Activated CD4-positive, alpha-beta T cell treated with anti-CD3 and anti-CD28 coated beads for 36 hours (primary cell): ENCODE measurements at places on chromosomes 2 and 18. TPM values are rescaled to one million over a fixed set of nuclear protein-coding genes. Genes with fewer than 3 reads are reported as not detected.

Gene SPTBN1
- 76.6 TPM for total RNA-seq

Gene KCNF1
- not detected for total RNA-seq

Gene ADGRF3
- total RNA-seq = 3.1 TPM

Gene SERPINB4
- total RNA-seq = not detected

Gene RGPD4
- 0.14 TPM for total RNA-seq

Gene ACADL
- total RNA-seq = not detected

Gene CFAP65
- not detected for total RNA-seq

Gene COL3A1
- total RNA-seq = 0.05 TPM

GRCh38 chr2:44188696-44189095 lies 20.0 kb downstream of the PPM1B start:
- H3K27ac ChIP-seq = no peak overlapping the region
- H3K27me3 ChIP-seq = no peaks in the 10 kb centered on the region
- H3K4me3 ChIP-seq = no peak overlapping the region
- DNase-seq = no peak

GRCh38 chr2:235723811-235724465 lies 230.1 kb downstream of the AGAP1 start:
- no peak overlapping the region for H3K27ac ChIP-seq
- H3K4me1 ChIP-seq = no peaks in the 10 kb centered on the region
- H3K4me3 ChIP-seq = no peak overlapping the region
- DNase-seq = no peak
- H3K36me3 ChIP-seq = no peaks in the 10 kb centered on the region

GRCh38 chr2:107719141-107719540 lies 107.6 kb upstream of the RGPD4 start:
- H3K4me3 ChIP-seq = no peak overlapping the region
- H3K27ac ChIP-seq = no peak overlapping the region
- no peak for DNase-seq
- no peaks in the 10 kb centered on the region for H3K27me3 ChIP-seq

DNA sequence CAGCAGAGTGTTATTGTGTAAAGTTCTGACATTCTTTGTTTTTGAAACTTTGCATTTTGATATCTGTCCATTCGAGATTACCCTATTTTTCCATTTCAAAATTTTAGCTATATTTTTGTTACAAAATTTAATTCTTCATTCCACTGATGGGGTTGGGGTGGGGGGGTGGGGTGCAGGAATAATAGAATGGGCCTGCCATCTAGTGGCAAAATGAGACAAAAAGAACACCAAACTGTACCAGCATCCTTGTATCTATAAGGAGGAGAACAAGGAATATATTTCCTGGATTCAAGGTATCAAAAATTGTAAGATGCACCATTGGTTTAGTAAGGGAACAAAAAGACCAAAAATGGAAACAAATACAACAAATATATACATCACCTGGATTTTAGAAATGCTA lies 27.9 kb upstream of the TTR start:
- peaks cover 6% of the 10 kb centered on the region for H3K27me3 ChIP-seq
- no peak for DNase-seq
- H3K4me3 ChIP-seq = no peak overlapping the region

- no peak overlapping the region for H3K27ac ChIP-seq
- H3K27me3 ChIP-seq = no peaks in the 10 kb centered on the region
- no peak overlapping the region for H3K4me3 ChIP-seq
- H3K36me3 ChIP-seq = peaks cover 68% of the 10 kb centered on the region
Measured at GRCh38 chr2:119371111-119371510, 4.3 kb downstream of the DBI start.

DNA sequence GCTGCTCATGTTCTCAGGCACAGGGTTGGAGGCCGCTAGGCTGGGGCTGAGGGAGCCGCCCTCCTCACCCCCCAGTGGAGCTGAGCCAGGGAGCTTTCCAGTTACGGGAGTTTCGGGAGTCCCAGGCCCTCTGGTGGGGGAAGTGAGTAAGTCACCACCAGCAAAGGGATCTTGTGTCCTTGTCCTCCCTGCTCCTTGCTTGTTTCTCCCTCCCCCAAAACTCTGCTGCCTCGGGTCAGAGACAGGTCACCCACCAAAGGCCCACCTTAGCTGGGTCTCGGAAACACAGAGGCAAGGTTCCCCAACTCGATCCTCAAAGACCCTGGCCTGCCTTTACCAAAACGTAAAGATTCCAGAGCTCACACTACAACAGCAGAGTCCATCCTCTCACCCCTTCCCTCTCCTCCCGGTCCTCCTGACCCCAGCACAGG lies 60.5 kb upstream of the POMC start:
- peak overlapping the region; percentile 37 for H3K27ac ChIP-seq
- no peaks in the 10 kb centered on the region for H3K27me3 ChIP-seq
- peaks cover 16% of the 10 kb centered on the region for H3K36me3 ChIP-seq
- no peak overlapping the region for H3K4me3 ChIP-seq
- DNase-seq = peak; percentile 49

DNA sequence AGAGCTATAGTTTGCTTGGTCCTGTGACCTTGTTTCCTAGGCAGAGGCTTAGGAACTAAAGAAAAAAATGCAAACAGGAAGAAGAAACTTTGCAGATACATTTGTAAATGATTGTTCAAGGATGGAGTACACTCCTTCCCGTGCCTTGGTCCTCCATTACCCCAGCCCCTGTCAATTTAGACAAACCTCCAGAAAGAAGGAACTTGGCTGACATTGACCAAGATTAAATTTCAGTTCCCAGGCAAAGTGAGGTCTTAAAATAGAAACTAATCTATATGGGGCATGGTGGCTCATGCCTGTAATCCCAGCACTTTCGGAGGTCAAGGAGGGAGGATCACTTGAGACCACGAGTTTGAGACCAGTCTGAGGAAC lies 179.9 kb upstream of the FN1 start:
- no peak for DNase-seq
- H3K27me3 ChIP-seq = peaks cover 9% of the 10 kb centered on the region
- no peaks in the 10 kb centered on the region for H3K36me3 ChIP-seq
- no peak overlapping the region for H3K4me3 ChIP-seq
- no peak overlapping the region for H3K27ac ChIP-seq

- no peak for DNase-seq
- H3K27ac ChIP-seq = no peak overlapping the region
- H3K4me3 ChIP-seq = no peak overlapping the region
- H3K4me1 ChIP-seq = no peaks in the 10 kb centered on the region
- H3K27me3 ChIP-seq = no peaks in the 10 kb centered on the region
Measured at GRCh38 chr2:241417626-241418025, 61.5 kb downstream of the FARP2 start.

DNA sequence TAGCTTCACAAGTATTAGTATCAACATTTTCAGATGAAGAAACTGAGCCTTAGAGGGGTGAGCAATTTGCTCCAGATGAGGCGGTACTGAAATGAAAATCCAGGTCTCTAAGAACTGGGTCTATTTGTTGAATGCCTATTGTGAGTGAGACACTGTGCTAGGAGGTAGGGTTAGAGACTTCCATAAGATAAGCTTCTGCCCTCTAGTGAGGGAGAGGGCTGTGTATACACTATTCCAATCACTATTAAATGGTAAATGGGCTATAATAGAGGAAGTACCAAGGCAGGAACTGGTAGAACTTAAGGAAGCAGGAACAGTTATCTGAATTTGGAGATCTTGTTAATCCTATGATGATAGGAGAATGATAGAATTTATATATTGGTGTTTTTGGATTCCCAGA lies 23.6 kb upstream of the GLS start:
- no peak overlapping the region for H3K27ac ChIP-seq
- DNase-seq = no peak
- peaks cover 6% of the 10 kb centered on the region for H3K36me3 ChIP-seq
- H3K4me3 ChIP-seq = no peak overlapping the region

- no peaks in the 10 kb centered on the region for H3K27me3 ChIP-seq
- no peak overlapping the region for H3K27ac ChIP-seq
- peaks cover 29% of the 10 kb centered on the region for H3K36me3 ChIP-seq
- H3K4me1 ChIP-seq = no peaks in the 10 kb centered on the region
- no peak for DNase-seq
Measured at GRCh38 chr2:43417300-43417699, 178.5 kb downstream of the THADA start.

- DNase-seq = no peak
- no peak overlapping the region for H3K27ac ChIP-seq
- H3K27me3 ChIP-seq = peaks cover 6% of the 10 kb centered on the region
- no peak overlapping the region for H3K4me3 ChIP-seq
Measured at GRCh38 chr2:238116298-238117198, 16.4 kb downstream of the ESPNL start.

DNA sequence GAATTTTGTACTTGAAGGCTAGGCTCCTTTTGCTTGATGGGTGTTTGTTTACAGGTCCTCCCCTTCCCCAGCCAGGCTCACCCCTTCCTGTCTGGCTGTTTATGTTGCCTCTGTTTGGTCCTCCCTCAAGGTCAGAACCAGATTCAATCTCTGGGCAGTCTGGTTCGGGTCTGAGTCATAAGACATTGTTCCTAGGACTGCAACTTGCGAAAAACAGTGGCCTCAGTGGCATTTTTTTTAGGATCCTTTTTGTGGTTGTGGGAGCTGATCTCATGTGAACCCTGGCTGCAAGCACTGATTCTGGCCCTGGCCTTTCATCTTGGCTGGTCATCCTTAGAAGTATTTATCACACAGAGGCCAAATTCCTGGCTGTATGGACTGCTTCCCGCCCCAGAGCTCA lies 370.4 kb downstream of the CLIP4 start:
- H3K27ac ChIP-seq = no peak overlapping the region
- DNase-seq = no peak
- H3K27me3 ChIP-seq = peaks cover 2% of the 10 kb centered on the region
- no peaks in the 10 kb centered on the region for H3K4me1 ChIP-seq

- H3K4me1 ChIP-seq = peaks cover 67% of the 10 kb centered on the region
- peaks cover 61% of the 10 kb centered on the region for H3K36me3 ChIP-seq
- DNase-seq = peak; percentile 20
- H3K27me3 ChIP-seq = no peaks in the 10 kb centered on the region
Measured at GRCh38 chr2:230759481-230760167, 47.0 kb downstream of the CAB39 start.

- no peaks in the 10 kb centered on the region for H3K36me3 ChIP-seq
- DNase-seq = no peak
- H3K27me3 ChIP-seq = peaks cover 5% of the 10 kb centered on the region
- H3K4me1 ChIP-seq = peaks cover 38% of the 10 kb centered on the region
- H3K27ac ChIP-seq = no peak overlapping the region
Measured at GRCh38 chr2:8312861-8313830, 368.7 kb upstream of the ID2 start.

GRCh38 chr2:195343942-195344530 lies 313.0 kb upstream of the SLC39A10 start:
- DNase-seq = no peak
- peak overlapping the region; percentile 3 for H3K27ac ChIP-seq

DNA sequence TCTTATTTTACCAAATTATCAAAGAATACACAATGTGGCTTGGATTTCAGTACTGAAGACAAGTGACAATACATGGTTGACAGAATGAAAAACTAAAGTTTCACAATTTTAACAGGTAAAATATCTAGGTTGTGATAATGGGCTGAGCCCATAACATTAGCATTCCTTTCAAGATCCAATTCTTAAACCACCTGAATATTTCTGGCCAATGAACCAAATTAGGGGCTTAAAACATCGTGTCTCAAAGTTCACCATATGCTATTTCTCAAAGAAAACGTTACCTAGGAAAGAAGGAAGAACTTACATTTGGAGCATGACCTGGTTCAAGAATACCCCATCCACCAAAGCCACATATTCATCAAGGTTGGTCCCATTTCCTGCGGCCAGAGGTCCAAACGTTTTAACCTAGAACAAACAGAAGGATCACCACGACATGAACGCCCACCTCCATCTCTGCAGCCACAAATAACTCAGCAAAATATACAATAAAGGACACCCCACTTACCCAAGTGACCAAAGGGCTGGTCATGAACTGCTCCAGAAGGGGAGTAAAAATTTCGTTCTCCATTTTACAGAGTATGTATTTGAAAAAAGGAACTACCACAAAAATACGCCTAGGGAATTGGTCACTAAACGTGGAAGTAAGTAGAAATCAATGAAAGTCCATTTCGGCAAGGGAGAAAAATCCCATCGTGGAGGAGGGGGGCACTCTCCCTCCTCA lies 984 bp downstream of the CCDC88A start:
- no peaks in the 10 kb centered on the region for H3K36me3 ChIP-seq
- H3K27ac ChIP-seq = peak overlapping the region; percentile 55
- peaks cover 34% of the 10 kb centered on the region for H3K4me1 ChIP-seq
- H3K27me3 ChIP-seq = peaks cover 9% of the 10 kb centered on the region
- peak overlapping the region; percentile 77 for H3K4me3 ChIP-seq

DNA sequence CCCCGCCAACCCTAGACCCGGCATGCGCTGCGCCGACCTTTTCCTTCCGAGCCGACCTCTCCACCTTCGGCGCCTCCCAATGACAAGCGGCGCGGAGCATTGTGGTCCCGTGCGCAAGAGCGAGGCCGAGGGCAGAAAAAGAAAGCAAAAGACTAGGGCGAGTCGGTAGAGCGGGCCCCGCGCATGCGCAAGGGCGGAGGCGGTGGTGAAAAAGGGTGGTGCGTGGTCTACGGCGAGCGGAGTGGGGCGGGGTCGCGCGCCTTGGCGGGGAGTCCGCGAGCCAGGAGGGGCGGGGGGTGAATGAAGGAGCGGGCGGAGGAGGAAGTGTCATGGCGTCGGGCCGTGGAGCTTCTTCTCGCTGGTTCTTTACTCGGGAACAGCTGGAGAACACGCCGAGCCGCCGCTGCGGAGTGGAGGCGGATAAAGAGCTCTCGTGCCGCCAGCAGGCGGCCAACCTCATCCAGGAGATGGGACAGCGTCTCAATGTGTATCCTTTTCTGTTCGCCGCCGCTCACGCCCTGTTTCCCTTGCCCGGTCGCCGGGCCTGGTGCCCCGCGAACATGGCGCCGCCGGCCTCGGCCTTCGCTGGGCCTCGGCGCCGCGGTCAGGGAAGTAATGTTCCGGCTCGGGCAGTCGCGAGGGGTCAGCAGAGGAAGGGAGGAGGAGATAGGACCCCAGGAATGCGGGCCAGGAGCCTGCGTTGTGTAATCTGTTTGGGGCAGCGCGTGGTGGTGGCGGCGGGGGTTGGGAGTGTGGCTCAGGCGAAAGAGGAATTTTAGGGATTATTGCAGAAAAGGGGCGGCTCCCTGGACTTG lies at the start of gene CCNT2:
TSS of gene CCNT2 (plus strand) at position 297 of the 815 bp plus-strand sequence. CDS start at position 330, 33 bp downstream.
- H3K4me1 ChIP-seq = peaks cover 27% of the 10 kb centered on the region
- peaks cover 16% of the 10 kb centered on the region for H3K36me3 ChIP-seq
- H3K27ac ChIP-seq = peak within 1 kb of the TSS; percentile 98
- DNase-seq = peak; percentile 100
